ENCODE measurements at places on chromosomes 12 and 14.

DNA sequence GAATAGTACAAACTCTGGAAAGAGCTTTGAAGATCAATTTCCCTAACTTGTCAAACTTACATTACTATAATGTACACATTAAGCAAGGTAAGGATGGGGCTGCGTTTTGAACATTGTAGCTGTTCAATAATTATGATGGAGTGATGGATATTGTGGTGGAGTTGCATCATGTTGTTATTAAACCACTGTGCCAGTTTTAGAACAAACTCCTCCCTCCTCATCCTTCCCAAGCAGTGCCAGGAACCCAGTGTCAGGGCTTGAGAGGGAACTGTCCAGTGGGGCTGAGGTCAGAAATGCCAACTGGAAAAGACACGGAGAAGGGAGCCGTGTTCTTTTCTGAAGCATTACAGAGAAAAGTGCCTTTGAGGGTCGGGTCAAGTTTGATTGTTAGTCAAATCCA lies 31.9 kb upstream of the PAPOLA start:
- no peak for DNase-seq

- DNase-seq = no peak
These were observed 238.8 kb downstream of the PAWR start for GRCh38 chr12:79451978-79452377.

DNA sequence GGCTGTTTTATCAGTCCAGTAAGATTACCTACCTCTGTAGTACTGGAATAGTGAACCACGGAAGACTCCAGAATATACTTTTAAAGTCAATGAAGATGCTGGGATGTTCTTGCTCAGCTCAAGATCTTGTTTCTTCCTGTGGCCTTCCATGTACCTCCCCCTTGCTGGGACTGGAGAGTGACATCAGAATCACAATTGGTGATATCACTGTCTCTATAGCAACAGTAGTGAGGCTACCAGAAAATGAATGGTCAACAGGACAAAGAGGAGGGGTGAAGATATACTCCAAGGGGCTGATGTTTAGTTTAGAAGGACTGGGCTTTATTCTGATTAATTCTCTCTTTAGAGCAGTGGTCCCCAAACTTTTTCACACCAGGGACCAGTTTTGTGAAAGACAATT lies 3.8 kb downstream of the AKAP3 start:
- no peak for DNase-seq

DNA sequence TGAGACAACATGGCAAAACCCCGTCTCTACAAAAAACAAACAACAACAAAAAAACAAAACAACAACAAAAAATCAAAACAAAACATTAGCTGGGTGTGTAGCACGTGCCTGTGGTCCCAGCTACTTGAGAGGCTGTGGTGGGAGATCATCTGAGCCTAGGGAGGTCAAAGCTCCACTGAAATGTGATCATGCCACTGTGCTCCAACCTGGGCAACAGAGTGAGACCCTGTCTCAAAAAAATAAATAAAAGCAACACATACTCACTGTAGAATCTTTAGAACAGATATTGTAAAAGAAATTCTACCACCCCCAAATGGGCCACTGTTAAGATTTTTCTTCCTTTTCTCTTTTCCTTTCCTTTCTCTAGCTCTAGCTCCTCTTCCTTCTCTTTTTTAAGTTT lies 26.3 kb downstream of the SLC38A1 start:
- DNase-seq = no peak

DNA sequence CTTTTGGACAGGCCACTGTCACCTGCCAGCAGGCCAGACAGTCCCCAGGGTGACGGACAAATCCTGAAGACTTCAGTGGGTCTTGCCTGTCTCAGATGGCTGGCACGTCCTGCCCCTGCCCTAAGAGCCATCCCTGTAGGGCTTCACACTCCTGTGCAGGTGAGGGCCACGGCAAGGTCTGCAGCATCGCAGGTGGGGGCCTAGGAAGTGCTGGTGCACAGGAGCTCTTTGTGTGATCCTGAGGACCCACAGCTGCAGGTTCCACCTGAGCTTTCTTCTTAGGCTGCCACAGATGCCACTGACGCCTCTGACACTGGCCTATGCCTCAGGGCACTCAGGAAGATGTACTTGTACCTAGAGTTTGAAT lies 108.5 kb upstream of the FKBP4 start:
- DNase-seq = no peak

- DNase-seq = no peak
These were observed 52.7 kb downstream of the FBRSL1 start for GRCh38 chr12:132542661-132543060.

GRCh38 chr12:45256721-45257120 lies 40.8 kb downstream of the ANO6 start:
- no peak for DNase-seq

- no peak for DNase-seq
These were observed 7.6 kb upstream of the KCNA5 start for GRCh38 chr12:5036031-5036430.

- peak; percentile 77 for DNase-seq
These were observed 71.4 kb upstream of the GPR68 start for GRCh38 chr14:91315844-91316267.

DNA sequence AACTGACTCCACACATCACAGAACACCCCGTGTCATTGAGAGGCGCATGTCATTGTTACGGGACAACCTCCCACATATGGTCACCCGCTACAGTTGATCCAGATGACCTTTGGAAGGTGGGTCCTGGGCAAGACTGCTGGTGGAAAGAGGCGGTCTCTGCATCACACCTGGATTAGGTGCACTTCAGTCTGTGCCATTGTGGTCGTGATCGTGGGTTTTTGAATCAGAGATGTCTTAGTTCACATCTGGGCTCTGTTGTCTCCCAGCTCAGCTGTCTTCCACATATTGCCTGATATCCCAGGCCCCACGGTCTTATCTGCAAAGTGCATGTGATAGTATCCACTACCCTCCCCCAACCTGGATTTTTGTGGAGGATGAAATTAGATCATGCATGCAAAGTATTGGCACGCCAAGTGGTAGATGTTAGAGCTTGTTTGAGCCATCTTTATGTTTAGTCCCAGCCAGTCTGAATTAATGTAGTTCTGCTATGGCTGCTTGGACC lies 208.7 kb upstream of the FOXN3 start:
- no peak for DNase-seq

DNA sequence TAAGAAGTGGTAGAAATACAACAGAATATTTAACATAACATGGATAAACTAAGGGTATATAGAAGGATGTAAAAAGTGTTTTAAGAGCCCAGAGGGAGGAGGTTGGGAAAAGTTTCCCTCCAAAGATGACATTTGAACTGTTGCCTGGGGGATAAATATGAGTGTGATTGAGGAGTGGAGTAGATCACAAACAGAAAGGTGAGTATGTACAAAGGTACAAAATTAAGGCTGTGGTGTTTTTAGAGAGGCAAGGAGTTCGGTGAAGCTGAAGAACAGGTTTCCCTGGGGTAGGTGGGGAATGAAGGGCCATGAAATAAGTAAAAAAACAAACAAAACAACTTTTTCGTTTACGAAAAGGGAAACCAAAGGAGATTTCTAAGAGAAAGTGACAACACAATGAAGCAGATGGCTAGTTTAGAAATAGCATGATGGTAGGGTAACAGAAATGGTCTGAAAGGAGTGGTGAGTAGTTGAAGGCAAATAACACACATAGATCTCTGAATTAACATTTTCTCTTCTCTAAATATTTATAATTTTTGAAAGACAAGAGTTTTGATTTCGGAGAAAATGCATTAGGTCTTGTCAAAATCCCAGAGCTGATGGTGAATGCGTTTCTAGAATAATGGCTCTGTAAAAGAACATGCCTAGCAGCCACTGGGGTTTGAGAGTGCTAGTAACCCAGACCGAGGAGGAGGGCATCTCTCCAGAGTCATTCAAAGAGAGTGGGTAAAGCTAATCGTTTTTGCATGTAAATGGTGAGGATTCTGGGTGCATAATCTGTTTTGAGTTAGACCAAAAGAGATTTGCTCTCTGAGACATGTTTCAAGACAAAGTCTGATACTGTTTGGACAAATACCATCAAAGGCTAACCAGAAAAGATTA lies 240.4 kb upstream of the DCN start:
- DNase-seq = no peak

GRCh38 chr12:52528641-52529143 lies 8.5 kb upstream of the KRT5 start:
- no peak for DNase-seq

GRCh38 chr12:112962561-112962960 lies 15.8 kb upstream of the OAS2 start:
- DNase-seq = no peak

GRCh38 chr12:125408718-125409117 lies 343.5 kb downstream of the AACS start:
- no peak for DNase-seq

DNA sequence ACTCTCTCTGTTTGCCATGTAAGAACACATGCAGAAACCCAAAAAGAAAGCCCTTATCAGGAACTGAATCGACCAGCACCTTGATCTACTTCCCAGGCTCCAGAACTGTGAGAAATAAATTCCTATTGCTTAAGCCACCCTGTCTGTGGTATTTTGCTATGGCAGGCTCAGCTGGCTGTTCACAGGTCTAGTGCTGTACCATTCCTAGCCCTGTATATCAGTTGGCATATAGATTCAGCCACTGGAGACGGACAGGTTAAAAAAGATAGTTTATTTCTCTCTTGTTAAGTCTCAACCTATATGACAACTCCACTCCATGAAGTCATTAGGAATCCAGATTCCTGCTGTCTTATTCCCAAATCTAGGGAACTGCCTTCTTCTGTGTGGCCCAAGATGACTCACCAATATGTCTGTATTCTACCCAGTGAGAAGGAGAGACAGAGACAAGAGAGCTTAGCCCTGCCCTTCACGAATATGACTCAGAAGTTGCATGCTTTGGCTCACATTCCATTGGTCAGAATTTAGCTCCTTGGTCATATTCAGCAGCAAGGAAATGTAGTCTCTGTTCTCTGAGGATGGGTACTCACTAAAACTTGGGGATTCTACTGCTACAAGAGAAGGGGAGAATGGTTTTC lies 57.0 kb downstream of the PLEKHG7 start:
- no peak for DNase-seq

DNA sequence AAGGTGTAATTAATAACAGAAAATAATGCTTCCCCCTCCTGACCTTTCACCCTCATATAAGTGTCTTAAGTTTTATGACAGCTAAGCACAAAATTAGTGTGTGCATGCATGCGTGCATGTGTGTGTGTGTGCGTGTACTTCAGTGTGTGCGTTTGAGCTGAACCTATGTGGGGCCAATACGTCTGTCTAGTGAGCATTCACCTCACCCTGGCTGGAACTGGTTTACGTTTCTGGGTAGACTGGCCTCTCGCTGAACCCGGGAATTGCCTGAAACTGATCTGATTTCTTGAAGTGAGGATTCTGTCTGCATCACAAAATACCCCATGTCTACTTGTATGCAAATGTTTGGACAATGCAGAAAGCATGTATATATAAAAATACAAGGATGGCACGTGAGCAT lies 68.2 kb upstream of the TBX3 start:
- no peak for DNase-seq

- DNase-seq = no peak
These were observed 748.3 kb downstream of the C12orf50 start for GRCh38 chr12:87280893-87281292.

GRCh38 chr14:57486767-57487379 lies 6.8 kb downstream of the CCDC198 start:
- no peak for DNase-seq

DNA sequence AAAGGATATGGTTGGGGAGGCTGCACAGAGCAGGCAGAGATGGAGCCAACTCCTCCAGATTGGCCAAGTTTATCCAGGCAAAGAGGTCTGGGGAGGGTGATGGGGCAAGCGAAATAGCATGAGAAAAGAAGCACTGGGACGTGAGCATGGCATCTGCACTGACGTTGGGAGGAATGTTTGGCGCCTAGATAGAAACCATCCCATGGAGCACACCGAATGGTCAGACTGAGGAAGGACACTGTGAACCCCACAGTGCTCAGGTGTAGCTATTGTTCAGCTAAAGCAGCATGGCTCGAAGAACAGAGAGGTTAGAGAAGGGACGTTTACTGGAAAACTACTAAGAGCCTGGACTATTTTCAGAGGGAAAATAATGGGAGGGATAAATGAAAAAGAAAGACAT lies 387.1 kb downstream of the EMP1 start:
- DNase-seq = no peak

GRCh38 chr12:96395236-96395635 lies 5.0 kb downstream of the CDK17 start:
- DNase-seq = no peak

DNA sequence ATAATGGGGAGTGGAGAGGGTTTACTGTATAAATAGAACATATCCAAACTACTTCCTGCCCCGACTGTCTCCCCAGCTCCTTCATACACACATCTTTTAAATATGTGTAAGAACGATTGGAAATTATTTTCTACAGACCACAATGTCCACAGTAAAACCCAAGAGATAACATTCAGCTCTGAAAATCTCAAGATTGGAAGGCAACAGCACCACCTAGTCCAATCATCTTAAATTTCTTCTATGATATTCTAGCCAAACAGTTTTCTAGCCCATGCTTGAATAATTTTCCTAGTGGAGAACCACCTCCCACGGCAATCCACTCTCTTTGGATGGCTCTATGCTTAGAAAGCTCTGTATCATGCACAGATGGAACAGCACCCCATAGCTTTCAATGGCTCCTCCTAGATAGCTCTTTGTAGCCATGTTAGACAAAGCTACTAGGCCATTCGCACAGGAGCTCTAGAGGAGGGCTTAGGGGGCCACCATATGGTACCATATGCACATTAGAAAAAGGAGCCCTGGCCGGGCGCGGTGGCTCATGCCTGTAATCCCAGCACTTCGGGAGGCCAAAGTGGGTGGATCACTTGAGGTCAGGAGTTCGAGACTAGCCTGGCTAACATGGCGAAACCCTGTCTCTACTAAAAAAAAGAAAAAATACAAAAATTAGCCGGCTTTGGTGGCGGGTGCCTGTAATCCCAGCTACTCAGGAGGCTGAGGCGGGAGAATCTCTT lies 18.1 kb downstream of the VDR start:
- DNase-seq = no peak

DNA sequence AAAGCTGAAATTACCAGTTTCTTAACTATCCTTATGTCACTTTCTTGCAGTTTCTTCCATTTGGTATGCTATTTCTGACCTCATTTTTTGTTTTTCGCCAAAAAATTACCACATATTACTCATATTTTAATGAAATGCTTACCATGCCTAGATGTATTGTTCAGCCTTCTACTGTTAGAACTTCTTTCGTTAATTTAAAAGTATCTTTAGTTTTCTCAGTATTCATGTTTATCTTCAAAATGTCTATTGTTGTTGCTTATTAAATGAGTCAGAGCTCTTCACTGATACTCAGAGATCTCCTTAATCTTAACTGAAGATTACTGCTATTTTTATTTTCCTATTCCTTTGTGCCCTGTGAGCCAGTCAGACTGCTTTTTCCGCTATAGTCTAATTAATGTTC lies 20.5 kb downstream of the RAP1B start:
- DNase-seq = no peak

DNA sequence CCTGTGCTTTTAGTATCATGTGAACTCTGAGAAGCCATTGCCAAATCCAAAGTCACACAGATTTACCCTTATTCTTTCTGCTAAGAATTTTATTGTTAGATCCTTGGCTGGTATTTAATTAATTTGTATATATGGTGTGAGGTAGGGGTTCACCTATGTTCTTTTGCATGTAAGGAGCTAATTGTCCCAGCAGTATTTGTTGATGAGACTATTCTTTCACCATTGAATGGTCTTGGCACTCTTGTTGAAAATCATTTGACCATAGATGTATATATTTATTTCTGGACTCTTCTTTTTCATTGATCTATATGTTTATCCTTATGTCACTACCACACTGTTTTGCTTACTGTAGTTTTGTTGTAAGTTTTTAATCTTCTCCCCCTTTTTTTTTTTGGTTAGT lies 26.2 kb downstream of the G2E3 start:
- no peak for DNase-seq

GRCh38 chr14:32405856-32406255 lies 76.8 kb downstream of the AKAP6 start:
- no peak for DNase-seq

GRCh38 chr12:115507951-115508722 lies 769.4 kb downstream of the MED13L start:
- no peak for DNase-seq

Measured in activated T-helper 1 cell treated with Interleukin-2 at 50 U/mL for 16 hours (primary cell).